ENCODE measurements at places on chromosomes 2 and 18.

- DNase-seq, result no peak
Observed at GRCh38 chr2:236176951-236177350, 8.8 kb upstream of the GBX2 start.

- DNase-seq, result peak; percentile 64
Observed at GRCh38 chr2:95074663-95075439, 46.8 kb downstream of the MRPS5 start.

DNA sequence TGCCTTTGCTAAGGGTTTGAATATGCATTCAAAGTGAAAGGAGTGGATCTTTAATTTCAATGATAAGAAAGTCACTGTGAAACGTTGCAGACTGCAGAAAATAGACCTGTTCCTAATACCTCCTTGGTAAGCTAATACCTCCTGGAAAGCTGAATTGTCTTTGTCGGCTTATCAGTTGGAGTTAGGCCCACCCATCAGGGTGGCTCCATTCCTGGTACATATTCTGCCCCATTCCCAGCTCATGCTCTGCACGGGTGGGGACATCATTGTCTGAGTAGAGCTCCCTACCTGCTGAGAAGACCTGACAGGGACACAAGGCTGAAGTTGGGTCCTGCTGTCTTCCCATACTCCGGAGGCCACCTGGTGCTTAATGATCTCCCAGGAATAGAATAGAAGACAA lies 203.3 kb downstream of the EN1 start:
- no peak for DNase-seq

GRCh38 chr2:226179010-226179409 lies 620.6 kb downstream of the IRS1 start:
- no peak for DNase-seq

DNA sequence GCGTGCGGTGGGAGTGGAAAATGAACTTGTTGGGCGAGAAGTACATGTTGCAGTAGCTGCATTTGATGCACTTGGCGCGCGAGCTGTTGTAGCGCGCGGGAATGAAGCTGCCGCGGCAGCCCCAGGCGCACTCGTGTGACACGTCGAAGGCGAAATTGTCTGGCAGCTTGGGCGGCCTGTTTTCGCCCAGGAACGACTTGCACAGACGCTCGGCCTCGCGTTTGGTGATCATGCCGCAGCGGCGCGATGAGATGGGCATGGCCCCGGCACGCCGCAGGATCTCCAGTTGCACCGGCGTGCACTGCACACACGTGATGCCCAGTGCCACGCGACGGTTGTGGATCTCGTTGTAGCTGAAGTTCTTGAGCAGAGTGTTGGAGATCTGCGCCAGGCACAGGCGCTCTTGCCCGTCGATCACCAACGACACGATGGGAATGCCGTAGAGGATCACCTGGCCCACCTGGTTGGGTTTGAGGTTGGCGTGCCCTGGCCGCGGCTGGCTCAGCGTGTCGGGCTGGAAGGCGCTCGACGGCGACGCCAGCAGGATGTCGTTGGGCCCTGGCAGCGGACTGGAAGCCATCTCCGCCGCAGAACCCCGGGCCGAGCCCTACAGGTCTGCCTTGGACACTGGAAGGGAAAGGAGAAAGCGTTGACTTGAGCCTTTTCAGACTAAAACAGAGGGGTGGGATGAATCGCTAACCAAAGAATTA lies 2.7 kb downstream of the SKOR2 start:
- no peak for DNase-seq

GRCh38 chr2:235083822-235084221 lies 132.0 kb downstream of the SH3BP4 start:
- DNase-seq, result no peak

- DNase-seq, result no peak
Observed at GRCh38 chr18:22521026-22521707, 103.5 kb upstream of the CTAGE1 start.

DNA sequence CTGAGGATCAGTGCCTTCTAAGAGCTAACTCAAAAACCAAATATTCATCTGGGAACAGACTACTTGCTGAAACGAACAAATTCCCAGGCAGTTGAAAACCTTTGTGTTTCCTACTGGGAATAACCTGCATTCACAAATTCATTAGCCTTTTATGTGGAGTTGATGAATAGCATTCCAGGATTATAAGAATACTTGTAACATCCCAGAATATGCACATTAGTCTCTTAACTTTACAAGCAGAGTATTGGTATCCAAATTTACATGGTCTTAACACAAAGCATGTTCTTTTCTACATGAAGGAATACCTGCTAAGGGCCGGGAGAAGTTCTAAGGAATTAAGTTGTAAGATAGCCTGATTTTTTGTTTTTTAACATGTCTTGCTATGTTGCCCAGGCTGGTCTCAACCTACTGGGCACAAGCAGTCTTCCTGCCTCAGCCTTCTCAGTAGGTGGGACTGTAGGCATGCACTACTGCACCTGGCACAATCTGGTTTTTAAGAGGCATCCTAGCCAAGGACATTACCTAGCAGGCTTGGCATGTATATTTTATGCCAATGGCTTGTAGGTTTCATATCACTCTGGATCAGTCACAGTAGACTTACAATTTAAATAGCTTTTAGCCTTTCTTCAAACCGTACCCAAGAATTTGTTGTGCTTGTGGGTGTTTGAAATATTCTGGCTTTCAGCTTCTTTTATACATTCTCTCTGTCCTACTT lies 50.7 kb downstream of the MGAT5 start:
- DNase-seq, result no peak

GRCh38 chr2:60528281-60529020 lies 25.0 kb downstream of the BCL11A start:
- no peak for DNase-seq

GRCh38 chr2:44715671-44716081 lies 225.8 kb upstream of the SIX3 start:
- DNase-seq, result no peak

DNA sequence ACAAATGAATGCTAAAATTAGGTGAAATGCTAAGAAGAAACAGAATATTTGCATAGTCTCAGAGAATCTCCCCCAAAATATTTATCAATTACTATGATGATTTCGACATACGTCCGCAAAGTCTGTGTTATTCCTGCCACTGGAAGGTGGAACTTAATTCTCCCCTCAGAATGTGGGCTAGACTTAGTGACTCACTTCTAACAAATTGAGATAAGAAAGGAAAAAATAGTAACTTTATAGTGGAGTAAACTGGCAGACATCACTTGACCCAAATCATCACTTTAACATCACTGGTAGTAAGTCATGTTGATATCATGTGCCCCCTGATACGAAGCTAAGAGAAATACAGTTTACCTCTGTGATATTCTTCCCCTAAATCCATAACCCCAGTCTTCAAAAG lies 23.5 kb downstream of the HADHB start:
- DNase-seq, result no peak

DNA sequence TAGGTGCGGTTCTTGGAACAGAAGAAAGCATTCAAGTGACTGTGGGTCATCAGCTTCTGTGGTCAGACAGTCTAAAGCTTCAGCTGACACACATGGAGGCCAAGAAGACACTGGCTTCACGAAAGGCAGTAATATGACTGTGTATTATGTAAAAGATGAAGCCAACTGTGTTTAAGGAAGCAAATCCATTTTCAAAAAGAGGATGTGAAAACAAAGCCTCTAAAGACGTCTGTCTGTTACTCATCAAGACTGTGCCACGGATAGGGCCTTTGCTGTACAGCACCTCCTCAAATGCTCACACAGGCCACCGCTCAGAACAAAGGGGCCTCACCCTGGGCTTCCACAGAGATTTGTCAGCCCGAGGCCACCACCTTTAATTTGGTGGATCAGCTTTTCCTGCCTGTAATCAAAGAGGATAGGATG lies 21.1 kb upstream of the TMEM163 start:
- DNase-seq, result no peak

GRCh38 chr2:105861200-105861599 lies 116.5 kb downstream of the NCK2 start:
- no peak for DNase-seq

DNA sequence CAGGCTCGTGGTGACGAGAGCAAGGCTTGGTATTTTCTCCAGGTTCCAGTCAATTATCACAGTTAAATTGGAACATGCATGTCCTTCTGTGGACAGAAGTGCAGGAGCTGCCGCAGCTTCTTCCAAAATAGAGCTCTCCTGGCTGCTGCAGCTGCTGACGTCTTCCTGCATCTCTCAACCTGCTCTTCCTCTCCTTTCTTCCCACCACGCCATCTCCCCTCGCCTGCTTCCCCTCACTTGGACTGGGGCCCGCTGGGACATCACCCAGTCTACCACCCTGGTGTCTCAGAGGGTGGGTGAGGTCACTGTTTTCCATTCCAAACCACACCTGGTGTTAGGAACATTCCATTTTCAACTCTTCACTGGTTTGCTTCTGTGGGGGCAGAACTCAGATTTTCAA lies 41.4 kb downstream of the SPP2 start:
- DNase-seq, result no peak

- no peak for DNase-seq
Observed at GRCh38 chr18:33700513-33700976, 122.5 kb downstream of the ASXL3 start.

DNA sequence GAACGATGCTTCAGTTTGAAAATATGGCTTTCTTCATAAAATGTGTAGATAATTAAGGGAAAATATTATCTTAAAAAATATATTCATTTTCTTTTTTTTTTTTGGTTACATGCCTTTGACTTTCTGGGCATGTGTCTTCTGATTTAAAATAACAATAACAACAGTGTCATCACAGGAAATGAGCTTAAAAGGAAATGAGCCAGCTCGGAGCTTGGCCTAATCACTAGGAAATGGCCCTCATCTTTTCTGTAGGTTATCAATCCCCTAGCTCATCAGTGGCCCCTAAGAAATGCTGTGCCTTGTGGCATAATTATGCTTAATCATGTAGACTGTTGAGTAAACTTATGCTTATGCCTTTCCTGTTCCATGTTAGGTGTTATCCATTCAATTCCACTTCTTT lies 141.8 kb upstream of the FHL2 start:
- DNase-seq, result no peak

DNA sequence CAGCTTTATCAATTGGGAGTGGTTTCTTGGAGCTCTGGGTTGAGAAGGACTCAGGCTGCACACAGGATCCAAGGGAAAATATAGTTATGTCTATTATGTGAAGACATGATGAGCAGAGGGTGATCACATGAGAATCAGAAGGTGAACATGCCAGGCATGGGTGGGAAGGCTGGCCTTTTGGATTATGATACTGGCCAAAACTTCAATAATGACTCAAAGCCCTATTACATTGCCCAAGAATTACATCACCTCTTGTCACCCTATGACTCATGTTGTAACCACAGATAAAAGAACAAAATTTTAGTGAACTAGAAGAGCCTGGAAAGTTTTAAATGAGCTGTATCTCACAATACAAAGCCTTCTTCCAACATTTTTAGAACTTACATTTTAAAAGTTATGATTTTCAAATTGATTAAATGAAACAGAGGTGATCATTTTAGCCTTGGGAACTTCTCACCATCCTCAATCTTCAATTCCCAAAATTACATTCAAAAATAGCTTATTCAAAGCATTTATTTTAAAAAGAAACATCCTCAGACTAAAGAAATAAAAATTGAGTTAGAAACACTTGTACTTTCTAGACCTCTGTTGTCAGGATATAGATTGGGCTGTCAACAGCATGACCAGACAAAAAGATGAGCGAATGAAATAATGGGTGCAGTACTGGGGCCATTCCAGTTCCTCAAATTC lies 428.3 kb downstream of the MBD2 start:
- no peak for DNase-seq

GRCh38 chr2:197054437-197054836 lies 127.9 kb upstream of the PGAP1 start:
- DNase-seq, result no peak

- no peak for DNase-seq
Observed at GRCh38 chr2:44135771-44136170, 32.9 kb upstream of the PPM1B start.

GRCh38 chr2:119352357-119352756 lies 14.3 kb downstream of the C2orf76 start:
- DNase-seq, result no peak

GRCh38 chr2:14631406-14632040 lies 994 bp upstream of the LRATD1 start:
- DNase-seq, result no peak

DNA sequence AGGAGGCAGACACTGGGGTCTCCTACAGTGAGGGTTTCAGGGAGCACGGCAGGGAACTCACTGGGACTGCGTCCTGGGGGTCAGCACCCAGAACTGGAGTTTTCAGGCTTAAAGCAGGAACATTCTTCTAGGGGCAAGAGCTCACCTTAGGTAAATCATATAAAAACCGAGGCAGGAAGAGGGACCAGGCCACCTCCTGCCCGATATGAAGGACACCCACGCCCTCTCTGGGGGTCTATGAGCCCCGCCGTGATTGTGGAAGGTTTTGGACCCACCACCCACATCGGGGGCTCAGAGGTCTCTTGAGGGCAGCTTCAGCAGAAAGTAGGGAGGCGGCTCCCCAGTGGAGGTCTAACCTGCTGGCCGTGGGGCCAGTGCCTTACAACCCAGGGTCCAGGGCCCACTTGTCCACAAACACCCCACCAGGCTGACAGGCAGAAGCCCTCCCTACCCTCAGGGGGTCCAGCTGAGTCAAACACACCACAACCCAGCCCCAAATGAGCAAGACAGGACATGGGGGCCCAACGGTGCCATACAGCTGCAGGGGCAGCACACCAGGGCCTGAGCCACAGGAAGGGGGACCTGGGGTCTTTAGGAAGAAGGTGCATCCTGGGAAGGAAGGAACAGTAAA lies 25.3 kb downstream of the CROCC2 start:
- no peak for DNase-seq

DNA sequence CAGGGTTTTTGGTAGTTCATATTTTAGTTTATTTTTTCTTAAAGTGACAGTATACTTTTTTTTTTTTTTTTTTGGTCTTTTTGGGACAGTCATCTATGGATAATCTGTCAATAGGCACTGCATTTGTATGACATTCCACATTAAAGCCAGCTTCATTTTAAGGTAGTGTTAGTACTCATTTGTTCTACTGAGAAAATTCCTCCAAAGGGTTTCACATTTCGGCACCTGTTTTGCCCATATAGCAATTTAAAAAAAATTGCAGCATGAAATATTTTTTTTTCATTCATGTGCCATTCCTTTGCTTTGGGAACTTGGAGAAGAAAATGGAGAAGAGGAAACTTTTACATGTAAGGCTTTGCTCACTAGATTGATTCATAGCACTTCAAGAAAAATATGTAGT lies 276.3 kb upstream of the TCF4 start:
- DNase-seq, result no peak

- DNase-seq, result no peak
Observed at GRCh38 chr18:31244771-31245394, 73.1 kb upstream of the DSG1 start.

DNA sequence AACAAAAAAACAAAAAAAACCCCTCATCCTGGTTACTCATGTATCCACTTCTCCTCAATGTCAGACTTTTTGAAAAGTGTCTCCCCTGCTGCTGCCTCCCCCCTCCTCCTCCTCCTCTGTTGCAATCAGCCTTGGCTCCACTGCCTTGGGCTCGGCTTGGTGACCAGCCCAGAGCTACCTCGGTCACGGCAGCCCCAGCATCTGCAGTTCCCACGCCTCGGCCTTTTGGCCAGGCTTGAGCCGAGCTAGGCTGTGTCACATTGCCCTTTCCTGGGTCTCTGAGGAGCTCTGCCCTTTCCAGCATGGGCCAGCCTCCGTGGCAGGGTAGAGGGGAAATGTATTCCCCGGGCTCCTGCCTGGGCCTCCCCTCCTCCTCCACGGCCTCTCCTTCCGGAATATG lies 22.7 kb upstream of the INHBB start:
- DNase-seq, result no peak
